ENCODE measurements at places on chromosomes 6 and 20.

- no peak for DNase-seq
Observed at GRCh38 chr6:45946887-45947286, 68.8 kb downstream of the CLIC5 start.

DNA sequence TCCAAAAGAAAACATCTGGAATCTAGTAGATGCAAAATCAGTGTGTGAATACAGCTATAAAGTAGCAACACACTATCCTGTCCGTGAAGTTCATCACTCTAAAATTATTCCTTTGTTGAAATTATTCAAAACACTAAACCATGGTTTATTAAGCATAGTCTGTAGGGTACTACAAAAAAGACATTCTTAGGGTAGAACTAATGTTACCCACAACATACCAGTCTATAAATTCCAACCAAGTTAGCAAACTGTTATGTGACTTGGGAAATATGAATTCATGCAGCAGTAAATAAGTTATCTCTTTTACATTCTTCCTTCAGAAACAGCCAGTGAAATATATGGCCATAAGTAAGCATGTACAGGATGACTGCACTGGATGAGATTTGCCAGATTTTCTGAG lies 580.3 kb upstream of the ADGRB3 start:
- no peak for DNase-seq

GRCh38 chr6:112231594-112232060 lies 22.7 kb downstream of the LAMA4 start:
- DNase-seq = no peak

DNA sequence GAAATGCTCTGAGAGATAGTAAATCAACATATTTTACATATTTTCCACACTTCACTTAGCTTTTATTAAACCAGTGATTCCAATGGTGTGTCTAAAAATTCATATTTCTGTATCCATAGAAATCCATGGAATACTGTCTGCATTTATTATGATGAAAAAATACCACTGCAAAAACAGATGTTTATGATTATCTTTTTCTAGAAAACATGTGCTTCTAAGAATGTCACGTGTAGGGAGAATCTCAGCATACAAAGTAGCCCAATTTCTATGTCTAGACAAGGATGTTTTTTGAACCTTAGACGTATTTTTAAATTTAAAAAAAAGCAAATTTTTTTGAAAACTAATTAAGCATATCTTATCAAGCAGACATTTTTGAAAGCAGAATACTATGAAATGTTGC lies 622.4 kb downstream of the TENT5A start:
- DNase-seq = no peak

DNA sequence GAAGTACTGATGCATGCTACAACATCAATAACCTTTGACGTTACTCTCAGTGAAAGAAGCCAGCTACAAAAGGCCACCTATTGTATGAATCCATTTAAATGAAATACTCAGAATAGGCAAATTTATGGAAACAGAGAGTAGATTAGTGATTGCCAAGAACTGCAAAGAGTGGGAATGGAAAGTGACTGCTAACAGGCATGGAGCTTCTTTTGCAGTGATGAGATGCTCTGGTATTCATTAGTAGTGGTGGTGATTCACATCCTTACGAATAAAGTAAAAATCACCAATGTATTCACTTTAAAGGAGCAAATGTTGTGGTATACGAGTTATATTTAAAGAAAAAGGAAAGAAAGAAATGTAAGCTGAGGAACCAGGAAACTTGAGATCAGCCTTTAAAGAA lies 126.8 kb upstream of the SAMD5 start:
- no peak for DNase-seq

All from NCI-H1436 (cell line).